ENCODE measurements at places on chromosomes 4 and X.

DNA sequence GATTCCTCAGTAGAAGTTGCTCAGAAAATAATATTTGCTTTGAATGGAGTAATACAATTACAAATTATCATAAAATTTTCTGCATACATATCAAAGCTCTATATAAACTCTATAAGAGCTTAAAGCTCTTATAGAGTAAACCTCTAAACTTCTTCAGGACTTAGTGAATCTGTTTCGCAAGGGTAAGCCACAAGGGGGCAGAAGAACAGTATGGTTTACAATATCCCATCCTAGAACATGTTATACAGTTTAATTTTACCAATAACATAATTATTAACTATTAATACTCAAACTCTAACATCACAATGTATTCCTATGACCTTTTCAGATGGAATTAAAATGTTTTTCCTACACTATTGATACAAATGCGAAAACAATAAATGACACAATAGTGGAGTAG, 33.8 kb upstream of the SPANXN1 start:
- DNase-seq: no peak

DNA sequence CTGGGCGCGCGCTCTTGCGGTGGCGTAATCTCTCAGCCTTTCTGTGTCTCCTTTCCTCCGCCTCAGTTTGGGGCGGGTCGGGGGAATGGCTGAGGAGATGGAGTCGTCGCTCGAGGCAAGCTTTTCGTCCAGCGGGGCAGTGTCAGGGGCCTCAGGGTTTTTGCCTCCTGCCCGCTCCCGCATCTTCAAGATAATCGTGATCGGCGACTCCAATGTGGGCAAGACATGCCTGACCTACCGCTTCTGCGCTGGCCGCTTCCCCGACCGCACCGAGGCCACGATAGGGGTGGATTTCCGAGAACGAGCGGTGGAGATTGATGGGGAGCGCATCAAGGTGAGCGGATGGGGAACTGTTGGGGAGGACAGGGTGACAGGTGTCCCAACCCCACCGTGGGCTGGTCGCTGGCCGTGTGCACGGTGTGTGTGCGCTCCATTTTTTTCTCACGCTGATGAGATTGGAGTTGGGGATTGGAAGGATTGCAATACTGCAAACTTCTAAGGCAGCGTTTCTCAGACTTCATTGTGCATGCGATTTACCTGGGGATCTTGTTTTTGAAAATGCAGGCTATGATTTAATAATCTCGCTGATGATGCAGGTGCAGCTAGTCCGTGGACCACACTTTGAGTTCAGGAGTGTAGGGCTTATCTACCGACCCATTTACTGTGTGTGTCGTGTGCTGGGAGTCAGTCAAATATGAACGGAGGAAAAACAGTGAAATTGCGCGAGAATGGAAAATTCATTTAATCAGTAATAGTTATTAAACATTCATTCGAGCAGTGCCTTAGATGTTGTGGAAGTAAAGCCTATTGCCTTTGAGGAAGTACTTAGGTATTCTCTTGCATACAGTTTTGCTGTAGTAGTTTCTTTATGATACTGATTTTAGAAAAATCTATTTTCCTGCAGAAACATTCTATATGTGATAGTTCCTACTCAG, at the start of gene RAB33B:
TSS of gene RAB33B (plus strand) at position 11 of the 935 bp plus-strand sequence. CDS start at position 86, 75 bp downstream.
- no peak for DNase-seq

DNA sequence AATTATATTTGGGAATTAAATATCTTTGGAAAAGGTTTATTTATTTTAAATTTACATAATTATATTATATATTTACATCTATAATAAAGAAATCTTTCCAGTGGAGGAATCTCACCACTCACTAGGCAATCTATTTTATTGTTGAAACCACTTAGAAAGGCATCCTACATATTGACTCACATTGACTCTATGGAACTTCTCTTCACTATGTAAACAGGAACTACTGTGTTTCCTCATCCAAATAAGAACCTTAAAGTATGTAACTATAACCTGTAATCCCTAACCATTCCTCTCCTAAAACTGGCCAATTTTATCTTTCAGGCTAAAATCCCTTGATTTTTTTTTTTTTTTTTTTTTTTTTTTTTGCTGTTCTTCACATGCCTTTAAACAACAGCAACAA, 268.7 kb downstream of the MAPK10 start:
- DNase-seq: no peak

- no peak for DNase-seq
Observed at GRCh38 chr4:123510221-123510620, 113.6 kb downstream of the SPRY1 start.

DNA sequence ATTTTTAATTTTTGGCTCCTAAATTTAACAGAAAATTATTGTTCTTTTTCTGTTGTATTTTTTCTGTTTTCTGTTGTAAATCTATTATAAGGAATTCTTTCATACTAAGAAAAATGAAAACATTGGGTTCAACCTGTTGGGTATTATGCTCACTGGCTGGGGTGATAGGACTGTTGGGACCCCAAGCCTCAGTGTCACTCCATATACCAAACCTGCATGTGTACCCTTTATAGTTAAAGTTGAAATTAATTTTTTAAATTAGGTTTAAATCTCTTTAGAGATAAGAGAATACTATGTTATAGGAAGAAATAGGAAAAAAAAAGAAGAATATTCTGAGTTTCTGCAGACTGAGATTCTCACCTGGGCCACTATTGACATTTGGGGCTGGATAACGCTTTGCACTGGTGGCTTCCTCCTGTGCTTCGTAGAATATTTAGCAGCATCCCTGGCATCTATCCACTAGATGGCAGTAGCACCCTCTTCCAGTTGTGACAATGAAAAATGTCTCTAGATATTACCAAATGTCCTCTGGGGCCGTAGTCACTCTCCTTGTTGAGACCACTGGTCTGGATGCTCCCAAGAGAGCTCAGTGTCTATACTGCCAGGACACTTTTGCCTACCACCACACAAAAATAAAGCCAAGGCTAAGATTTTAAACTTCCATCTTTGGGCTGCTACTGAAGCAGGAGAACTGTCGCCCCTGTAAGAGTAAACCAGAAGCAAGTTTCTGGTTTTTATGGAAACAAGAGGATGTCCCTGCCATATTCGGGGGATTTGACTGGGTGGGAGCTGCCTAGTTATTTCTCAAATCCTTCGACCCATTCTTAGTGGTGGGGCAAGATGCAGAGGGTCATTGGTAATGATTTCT, 22.4 kb upstream of the CLTRN start:
- no peak for DNase-seq

GRCh38 chrX:147741776-147742175, 169.9 kb upstream of the FMR1 start:
- DNase-seq: no peak

DNA sequence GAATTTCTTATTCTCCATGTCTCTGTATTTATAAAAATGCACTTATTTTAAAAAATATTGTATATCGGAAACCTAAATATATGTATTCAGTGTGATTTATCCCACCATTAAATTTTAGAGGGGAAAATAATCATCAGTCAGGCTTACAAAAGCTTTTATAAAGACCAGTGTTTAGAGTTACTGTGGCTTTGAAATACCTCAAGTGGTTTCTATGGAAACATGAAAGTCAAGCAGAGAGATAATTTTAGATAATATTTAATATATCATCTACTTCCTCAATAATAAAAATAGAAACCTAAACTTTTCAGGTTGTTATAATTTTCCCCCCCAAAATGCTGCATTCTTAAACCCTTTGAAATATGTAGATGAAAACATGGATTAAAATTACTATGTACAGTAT, 332.9 kb upstream of the PITX2 start:
- DNase-seq: no peak

DNA sequence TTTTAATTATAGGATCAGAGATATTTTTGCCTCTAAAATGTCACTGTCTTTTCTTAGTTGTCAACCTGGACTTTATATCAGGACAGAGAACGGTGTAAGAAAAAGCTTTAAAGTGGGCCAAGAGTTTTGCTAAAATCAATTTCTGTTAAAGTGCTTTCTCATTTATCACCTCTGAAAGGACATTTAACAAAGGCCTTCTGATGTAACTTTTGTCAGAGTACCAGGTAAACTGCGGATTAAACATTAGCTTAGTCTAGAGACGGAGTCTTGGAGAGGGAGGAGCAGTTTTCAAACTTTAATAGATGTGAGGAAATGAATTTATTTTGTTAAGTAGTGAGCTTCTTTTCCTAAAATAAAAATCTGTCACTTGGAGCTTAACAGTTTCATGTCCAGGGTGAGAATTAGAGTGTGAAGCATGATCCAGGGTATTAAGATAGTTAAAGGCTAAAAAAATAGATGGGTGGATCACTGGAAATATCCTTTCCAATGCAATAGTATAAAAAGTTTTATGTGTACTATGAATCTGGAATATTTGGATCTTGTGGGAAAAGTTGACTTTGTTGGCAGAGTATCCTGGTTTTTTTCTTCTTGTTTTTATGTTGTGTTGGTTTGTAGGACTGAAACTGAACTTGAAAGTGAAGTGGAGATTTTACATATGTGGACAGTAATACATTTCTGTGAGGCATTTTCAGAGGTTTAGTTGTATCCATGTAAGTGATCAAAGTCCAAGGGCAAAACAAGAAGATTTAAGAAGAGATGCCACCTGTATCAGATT, 33.6 kb upstream of the BMPR1B start:
- no peak for DNase-seq

- DNase-seq: no peak
Observed at GRCh38 chrX:15349046-15349445, 13.7 kb upstream of the PIGA start.

DNA sequence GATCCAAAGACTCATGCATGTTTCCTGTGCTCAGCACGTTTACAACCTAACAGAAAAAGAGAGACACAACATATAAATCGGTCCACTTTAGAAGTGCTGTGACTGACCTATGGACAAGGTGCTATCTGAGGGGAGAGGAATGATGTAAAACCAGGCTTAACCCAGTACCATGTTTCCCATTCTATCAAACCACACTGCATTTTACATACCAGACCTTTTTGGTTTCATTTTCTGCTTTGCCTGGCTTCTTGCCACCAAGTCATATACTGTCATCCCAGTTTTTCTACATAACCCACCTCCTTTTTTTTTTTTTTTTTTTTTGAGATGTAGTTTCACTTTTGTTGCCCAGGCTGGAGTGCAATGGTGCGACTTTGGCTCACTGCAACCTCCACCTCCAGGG, 82.2 kb downstream of the KLF8 start:
- no peak for DNase-seq

GRCh38 chr4:81905971-81906370, 434.3 kb upstream of the RASGEF1B start:
- DNase-seq: no peak

- DNase-seq: no peak
Observed at GRCh38 chr4:5738061-5738460, 27.1 kb downstream of the EVC start.

GRCh38 chrX:110699109-110699508, 96.5 kb downstream of the CHRDL1 start:
- DNase-seq: no peak

GRCh38 chr4:114423582-114423981, 175.0 kb upstream of the UGT8 start:
- no peak for DNase-seq

DNA sequence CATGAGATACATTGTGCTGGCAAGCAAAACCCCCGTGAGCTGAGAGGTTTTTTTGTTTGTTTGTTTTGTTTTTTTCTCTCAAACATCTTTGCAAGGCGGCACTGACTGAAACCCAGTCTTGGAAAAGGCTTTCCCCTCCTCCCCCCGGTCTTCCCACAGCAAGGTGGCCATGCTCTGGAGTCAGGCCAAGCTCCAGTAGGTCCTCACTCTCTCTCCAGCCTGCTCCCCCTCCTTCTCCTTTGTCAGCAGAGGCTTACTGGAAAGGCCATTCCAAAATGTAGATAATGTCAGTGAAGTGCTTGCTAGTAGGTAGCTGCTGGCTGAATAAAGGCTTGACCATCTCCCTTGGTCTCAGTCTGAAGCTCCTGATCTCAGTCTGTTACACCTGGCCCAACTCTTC, 32.6 kb downstream of the FRMPD3 start:
- DNase-seq: no peak

DNA sequence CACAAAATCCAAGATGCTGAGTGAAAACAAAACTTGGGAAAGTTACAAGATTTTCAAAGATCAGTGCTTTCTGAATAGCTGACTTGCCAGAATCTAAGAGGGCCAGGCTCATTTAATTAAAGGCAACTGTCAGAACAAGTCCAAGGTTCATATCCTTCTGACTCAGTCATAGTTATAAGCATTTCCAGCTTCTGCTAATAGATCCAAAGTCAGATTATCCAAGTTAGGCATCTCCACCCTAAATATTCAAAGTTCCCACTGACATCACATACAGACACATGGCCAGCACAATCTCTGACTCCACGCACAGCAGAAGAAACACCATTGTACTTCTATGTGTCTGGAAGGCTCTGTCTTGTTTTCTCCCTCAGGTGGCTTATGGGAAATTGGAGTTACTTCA, 41.8 kb downstream of the GASK1B start:
- DNase-seq: no peak

DNA sequence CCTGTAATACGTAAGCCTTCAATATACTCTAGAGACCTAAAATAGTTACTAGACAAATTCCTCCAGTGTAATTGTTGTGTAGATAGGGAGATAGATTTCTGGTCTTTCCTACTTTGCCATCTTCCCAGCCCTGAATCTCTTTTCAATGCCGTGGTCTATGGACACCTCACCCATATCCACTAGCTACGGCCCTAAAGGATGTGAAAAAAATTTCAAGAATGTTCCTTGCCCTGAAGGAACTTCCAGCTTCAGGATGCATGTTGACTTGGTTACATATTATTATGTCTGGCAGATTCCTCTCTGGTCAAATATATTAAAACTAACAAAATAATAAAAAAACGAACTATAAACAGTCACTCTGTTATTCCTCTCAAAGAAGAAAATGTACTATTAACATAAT, 52.4 kb upstream of the TSPAN5 start:
- no peak for DNase-seq

- DNase-seq: no peak
Observed at GRCh38 chr4:3397128-3397527, 44.6 kb upstream of the HGFAC start.

DNA sequence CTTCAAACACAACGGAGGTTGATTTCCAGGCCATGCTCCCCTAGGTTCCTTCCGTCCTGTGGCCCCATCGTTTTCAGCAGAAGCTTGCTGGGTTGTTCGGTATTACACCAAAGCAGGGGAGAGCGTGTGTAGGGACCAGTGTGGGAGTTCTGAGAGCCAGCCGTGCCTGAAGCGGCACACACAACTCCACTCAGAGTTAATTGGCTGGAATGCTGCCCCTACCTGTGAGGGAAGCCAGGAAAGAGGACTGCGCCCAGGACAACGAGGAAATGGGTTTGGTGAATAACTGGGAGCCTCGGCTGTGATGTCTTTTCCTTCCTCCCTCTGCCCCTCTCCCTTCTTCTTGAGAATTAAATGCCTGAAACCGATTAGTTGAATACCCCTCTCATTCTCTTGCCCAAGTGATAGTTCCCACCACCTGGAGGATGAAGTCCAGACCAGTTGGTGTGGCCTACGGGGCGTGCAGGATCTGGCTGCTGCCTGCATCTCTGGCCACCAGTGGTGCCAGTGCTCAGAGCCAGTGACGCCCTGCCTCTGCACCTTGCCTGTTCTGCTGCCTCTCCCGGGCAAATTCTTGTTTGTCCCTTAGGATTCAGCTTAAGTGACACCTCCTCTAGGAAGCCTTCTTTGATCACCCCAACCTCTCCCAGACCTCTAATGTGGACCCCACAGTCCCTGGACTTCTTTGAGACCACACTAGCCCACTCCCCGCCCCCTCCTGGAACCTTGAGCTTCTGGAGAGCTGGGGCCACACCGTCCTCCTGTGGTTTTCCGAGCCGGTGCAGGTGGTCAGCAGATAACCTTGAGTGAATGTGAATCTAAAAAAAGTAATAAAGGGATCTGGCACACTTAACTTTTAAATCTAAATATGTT, 33.6 kb downstream of the TBC1D14 start:
- DNase-seq: no peak

GRCh38 chr4:138588501-138588900, 346.4 kb upstream of the SLC7A11 start:
- DNase-seq: no peak

- no peak for DNase-seq
Observed at GRCh38 chr4:123093236-123093635, 170.8 kb upstream of the NUDT6 start.
